ENCODE measurements at places on chromosomes 7 and 10.

DNA sequence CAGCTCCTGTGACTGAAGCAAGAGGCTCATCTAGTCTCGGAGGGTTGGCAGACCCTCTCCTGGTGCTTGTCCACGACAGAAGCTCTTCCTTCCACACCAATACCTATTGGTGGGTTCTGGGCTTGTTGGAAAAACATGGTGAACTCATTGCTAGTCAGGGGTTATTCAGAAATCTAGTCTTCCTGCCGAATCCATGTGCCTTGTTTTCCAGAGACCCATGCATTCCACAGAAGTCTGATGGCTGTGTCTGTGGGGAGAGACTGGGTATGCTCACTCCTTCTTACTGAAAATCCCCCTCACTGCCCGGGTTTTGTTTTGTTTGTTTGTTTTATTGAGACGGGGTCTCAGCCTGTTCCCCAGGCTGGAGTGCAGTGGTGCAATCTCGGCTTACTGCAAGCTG, 138.3 kb downstream of the DNAJB6 start:
- no peak for DNase-seq

DNA sequence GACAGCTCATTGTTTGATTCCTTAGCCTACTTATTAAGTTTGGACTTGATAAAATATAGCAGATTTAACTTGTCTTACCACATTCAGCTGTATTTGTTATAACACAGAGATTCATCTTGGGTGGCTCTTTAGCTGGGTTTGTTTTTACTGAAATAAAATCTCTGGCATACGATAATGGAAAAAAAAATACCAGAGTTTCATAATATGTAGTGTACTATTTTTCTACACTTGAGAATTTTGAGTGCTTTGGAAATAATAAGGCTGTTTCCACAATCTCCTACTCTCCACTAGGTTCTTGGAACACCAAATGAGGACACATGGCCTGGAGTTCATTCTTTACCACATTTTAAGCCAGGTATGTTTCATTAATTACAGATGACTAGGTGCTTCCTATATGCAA, 218.6 kb upstream of the FZD1 start:
- no peak for DNase-seq

DNA sequence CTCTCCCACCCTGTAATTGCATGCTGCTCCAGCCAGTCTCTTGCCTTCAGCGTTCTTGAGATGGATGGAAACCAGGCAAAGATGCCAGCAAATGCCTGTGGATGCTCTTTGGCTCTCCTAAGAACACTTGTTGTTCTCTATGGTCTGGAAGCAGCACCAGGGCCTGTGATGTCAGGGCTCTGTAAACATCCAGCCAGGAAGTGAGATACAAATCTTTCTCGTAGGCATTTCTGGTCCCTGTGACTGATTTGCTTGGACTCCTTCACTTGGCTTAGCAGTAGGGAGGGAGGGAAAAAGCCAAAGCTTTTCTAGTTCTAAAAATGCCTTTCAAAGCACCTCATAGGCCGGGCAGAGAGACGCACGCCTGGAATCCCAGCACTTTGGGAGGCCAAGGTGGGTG, 201.3 kb downstream of the REEP3 start:
- no peak for DNase-seq

DNA sequence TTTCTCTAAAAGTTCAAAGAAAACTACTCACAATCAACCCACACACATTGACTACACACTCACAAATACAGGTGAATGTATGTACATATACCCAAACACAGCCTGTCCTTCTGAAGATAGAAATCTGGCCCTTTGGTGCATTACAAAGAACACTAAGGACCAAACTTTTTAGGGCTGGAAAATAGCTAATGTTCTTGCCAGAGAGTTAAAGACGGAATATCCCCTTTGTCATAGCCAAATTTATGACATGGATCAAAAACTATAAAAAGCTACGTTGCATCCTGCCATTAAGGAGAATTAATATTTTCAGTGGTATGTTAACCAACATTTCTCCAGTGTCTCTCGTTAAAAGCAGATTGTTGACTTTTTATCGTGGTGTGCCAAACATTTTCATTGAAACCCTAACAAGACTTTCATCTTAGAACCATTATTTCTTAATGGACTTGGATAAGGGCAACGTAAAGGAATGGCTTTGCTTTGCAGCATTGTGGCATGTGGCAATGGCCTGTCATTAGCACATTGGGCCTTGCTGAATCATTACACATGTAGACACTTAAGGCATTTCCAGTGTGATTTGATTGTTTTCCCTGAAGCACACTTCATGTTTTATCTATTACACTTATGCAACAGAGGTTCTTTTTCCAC, 150.9 kb upstream of the MEOX2 start:
- no peak for DNase-seq

GRCh38 chr7:126370038-126370668, 882.6 kb downstream of the GRM8 start:
- no peak for DNase-seq

- no peak for DNase-seq
Measured at GRCh38 chr10:96305019-96305418, 785 bp downstream of the DNTT start.

GRCh38 chr7:142176901-142177300, 65.4 kb downstream of the MGAM2 start:
- no peak for DNase-seq

DNA sequence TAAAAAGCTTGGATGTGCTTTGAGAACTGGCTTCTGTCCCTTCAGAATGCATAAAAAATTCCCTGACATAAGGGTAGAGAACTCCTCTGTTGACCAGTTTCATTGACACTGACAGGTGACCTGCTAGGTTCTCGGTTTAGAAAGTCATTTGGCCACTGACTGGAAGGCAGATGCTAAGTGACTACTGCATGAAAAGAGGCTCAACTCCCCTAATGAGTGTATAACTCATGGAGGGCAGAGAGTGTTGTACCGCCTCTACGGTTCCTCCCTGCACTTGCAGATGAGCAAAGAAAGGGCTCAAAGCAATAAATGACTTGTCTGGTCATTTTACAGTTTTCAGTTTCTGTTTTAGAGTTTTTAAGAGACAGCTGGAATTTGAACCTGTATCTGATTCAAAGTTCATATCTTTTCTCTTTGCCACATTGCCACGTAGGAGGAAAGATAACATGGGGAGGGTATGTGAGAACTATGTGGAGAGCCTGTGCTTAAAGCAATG, 2.9 kb upstream of the FGL2 start:
- no peak for DNase-seq

DNA sequence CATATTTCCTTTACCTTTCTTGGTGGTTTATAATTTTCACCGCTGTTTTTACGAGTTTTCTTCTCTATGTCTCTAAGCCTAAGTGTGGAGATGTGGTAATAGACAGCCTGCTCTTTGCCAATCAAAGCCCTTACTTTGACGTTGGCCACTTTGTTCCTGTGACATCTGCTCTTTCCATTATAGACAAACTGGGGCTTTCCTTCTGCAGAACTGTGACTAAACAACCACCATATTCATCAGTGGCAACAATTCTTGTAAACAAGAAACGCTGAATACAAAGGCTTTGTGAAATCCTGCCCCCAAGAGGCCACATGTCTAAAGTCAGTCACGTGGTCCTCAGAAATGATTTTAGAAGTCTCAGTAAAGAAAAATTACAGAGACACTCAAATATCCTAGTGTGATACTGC, 59.6 kb upstream of the CAPZA2 start:
- no peak for DNase-seq

All from NCI-H524 treated with DMSO at 0.1 percent for 48 hours (cell line).